Stimulated activated CD4-positive, alpha-beta T cell treated with anti-CD3 and anti-CD28 coated beads, Interleukin-2, amount 100 ng/mL, for 48 hours (primary cell): ENCODE measurements at places on chromosomes 4 and X.

DNA sequence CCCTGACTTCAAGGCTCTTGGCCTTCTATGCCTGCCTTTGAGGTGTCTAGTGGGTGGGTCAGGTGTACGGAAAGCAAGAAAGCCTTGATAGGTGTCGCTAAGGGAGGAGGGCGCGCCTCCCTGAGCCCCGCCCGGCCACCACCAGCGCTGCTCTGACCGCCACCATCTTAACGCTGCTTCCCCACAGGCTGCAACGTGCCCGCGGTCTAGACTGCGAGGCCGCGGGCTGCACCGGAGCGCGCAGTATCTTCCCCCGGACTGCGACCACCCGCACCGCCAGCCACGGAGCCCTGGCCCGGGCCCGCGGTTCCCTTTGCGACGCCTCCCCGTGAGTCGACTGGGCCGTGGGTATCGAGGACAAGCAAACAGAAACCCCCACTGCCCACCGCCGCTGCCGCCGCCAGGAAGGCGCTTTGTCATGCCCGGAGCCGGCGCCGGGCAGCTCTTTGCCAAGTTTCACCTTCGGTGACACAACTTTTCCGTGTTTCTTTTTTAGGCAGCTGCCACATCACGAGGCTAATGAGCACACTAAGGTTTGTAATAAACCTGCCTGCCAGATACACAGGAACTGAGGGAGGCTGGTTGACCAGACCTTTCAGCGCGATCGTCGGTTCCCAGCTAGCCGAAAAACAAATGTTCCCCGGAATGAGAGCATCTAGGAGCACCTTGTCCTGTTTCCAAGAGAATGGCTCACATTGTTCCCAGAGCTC lies 335.8 kb upstream of the F9 start:
- no peak for DNase-seq

DNA sequence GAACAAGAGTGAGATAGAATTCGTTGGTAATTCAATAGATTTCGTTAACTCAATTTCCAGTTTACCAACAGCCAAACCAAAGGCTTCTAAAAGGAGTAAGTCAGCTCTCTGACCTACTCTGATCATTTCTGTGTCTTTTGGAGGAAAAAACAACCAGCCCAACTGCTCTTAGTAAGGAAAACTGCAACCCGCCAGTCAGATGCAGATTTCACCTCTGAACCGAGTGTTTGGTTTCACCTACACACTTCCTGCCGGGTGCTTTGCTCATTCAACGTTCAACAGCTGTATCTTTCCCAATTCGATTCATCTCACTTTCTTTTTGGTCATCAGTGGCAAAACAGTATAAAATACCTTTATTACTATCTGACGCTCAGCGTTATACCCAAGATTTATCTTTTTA lies 24.5 kb downstream of the TMSB4X start:
- DNase-seq, result peak; percentile 43

GRCh38 chrX:86141786-86142185 lies 6.5 kb upstream of the DACH2 start:
- no peak for DNase-seq

GRCh38 chr4:3685081-3685645 lies 81.0 kb upstream of the ADRA2C start:
- DNase-seq, result no peak

DNA sequence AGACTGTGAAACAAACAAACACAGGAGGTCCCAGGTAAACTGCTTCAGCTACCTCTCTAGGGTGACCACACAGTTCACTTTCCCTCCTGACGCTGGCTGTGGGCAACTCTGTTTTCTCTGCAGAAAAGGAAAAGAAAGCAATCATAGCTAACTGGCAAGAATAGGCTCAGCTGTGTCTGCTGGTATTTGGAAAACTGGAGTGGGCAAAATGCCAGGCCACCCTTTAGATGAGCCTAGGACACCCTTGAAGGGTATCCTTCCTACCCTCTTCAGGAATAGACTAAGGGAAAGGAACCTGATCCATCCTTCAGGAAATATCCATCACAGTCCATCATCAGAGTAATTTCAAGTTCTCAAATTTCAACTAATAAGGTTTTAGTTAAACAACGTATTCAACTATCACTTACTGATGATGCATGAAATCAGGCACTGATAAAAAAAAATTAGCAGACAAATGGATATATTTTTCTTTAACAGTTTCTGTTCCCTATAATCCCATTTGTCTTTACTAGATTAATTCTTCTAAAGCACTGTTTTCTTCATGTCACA lies 60.9 kb downstream of the CAMK2D start:
- DNase-seq, result no peak

DNA sequence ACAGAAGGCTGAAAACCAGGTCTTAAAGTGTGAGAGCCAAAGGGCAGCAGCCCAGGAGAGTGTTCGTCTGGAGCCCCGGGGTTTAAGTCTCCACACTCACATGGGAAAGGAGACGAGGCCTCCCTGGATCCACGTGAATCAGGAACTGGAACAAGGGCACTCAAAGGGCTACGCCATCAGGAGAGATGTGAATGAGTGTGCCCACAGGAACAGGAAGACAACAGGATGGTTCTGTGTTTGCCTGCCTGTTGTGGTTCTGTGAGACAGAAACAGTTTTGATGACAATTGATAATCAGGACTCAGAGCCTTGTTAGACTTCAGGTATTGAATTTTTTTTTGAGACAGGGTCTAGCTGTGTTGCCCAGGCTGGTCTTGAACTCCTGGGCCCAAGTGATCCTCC lies 4.9 kb upstream of the CTBP1 start:
- no peak for DNase-seq

DNA sequence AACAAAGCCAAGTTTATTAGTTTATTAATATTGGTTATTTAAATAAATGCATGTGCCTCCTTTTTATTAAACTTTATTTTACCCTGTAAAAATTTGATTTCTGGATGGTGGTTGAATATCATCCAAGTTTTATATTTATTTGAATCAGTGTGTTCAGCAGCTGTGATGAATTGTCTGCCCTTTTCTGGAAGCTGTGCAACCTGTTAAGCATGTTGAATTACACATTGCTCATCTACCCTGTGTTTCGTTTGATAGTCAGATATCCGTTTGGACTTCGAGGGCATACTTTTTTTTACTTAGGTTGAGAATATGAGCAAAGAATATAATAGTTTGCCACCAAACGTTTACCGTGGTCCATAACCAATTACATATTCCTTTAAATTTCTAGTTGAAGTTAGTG lies 95.8 kb upstream of the TENM3 start:
- DNase-seq, result no peak

- no peak for DNase-seq
These were observed 73.8 kb downstream of the CRLF2 start for GRCh38 chrX:1138476-1139184.

GRCh38 chr4:98261405-98262291 lies 464 bp downstream of the RAP1GDS1 start:
- peak; percentile 15 for DNase-seq

GRCh38 chrX:10433296-10433965 lies 187.0 kb downstream of the MID1 start:
- DNase-seq, result no peak

DNA sequence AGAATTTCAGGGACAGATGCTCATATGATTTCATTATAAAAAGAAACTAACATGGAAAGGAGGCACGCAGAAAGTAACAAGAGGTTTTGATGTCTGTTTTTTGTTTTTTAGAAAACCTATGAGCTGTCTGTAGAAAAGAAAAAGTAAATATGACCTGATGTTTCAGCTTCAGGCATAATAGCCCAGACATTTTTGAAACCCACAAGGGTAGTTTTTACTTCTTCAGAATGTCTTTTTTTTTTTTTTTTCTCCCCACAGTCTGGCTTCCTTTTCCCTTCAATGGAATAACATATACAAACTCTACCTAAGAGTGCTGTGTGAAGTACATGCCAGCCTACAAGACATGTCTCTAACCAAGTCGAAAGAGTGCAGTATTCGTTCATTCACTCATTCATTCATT lies 18.3 kb upstream of the STX18 start:
- DNase-seq, result no peak

GRCh38 chr4:102219129-102219528 lies 126.2 kb downstream of the SLC39A8 start:
- DNase-seq, result no peak

- no peak for DNase-seq
These were observed 4.4 kb downstream of the ZFYVE28 start for GRCh38 chr4:2413821-2414610.

- no peak for DNase-seq
These were observed 21.8 kb downstream of the FHL1 start for GRCh38 chrX:136168929-136169735.

GRCh38 chr4:45939056-45939455 lies 184.8 kb downstream of the GABRG1 start:
- no peak for DNase-seq

GRCh38 chr4:106698621-106699195 lies 330.1 kb upstream of the GIMD1 start:
- DNase-seq, result no peak

GRCh38 chr4:7906171-7906701 lies 33.4 kb downstream of the AFAP1 start:
- no peak for DNase-seq

- DNase-seq, result no peak
These were observed 624.3 kb upstream of the EPHA5 start for GRCh38 chr4:66294638-66295037.

- DNase-seq, result no peak
These were observed at the start of gene PLP1 for GRCh38 chrX:103776546-103776945. Gene PLP1 (plus strand): TSS chrX:103776840. CDS start chrX:103776996, 156 bp downstream.

- DNase-seq, result no peak
These were observed 36.7 kb downstream of the AGA start for GRCh38 chr4:177405508-177405907.

GRCh38 chrX:152847281-152847680 lies 16.4 kb downstream of the NSDHL start:
- DNase-seq, result no peak

- DNase-seq, result no peak
These were observed 18.4 kb upstream of the FNIP2 start for GRCh38 chr4:158750379-158750778.

- no peak for DNase-seq
These were observed 208.8 kb downstream of the MAGEB17 start for GRCh38 chrX:16376056-16376455.

- no peak for DNase-seq
These were observed 117.9 kb downstream of the INPP4B start for GRCh38 chr4:142728233-142728632.

DNA sequence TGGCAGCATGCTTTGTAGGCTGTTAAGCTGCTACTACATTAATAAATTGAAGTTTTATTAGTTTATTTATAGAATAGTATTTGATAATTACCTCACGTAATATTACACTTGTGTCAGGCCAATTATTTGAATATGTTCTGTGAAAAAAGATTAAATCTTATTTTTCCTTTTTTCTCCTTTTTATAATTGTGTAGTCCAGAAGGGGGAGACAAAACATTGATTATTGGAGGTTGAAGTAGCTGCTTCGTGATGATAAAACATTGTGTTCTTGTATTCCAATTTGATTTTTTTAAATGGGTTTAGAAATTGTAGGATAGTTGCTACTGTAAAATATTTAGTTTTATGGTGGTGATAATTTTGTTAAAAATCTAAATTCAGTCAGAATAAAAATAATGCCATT lies 85.7 kb downstream of the DIAPH2 start:
- no peak for DNase-seq

DNA sequence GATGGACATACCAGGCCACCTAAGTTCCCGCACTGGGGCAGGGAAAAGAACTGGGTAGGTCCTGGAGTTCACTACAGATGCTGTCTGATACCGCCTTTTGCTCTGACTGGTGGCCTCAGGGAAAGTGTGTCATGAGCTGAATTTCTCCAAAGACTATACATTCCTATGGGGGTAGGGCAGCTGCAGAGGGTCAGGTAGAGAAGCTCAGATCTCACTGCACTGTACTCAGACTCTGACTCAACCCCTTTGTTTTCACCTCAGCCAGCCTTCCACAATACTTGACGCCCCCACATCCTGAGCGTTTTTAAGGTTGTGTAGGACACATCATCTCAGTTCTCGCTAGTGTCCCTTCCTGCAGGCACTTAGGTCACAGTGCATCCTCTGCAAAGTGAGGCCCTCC lies 7.8 kb downstream of the GATB start:
- DNase-seq, result no peak

GRCh38 chr4:89929425-89930159 lies 34.9 kb downstream of the MMRN1 start:
- DNase-seq, result no peak

GRCh38 chr4:128286474-128287058 lies 1.0 kb downstream of the PGRMC2 start:
- peak; percentile 9 for DNase-seq

DNA sequence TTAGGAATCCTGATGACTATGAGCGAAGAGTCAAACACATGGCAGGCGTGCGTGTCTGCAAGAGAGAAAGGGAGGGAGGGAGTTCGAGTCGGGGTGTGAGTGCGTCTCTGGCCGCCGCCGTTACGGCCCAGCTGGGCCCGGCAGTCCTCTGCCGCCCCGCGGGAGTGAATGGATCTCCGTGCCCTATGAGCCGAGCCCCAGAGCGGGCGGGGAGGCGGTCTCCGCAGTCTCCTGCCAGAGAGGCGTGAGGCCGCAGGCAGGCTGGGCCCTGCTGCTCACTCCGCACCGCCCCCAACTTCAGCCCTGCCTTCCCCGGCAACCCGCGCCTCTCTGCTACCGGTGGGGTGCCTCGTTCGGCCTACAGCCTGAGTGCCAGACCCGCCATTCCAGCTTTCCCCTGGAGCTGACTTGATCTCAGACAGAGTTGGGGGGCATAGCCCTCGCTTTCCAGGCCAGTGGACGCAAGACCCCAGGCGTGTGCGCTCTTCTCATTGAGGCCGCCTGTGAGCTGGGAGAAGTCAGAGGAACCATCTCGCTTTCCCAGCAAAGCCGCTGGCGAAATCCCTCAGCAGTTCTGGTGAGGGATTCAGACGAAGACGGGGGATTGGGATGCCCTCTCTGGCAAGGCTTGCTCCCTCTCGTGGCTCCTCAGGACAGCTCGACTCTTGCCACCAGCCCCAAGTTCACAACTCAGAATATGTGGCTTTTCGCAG lies 1.4 kb downstream of the SLC16A2 start:
- peak; percentile 2 for DNase-seq

- DNase-seq, result no peak
These were observed 18.6 kb upstream of the BRWD3 start for GRCh38 chrX:80828232-80828631.

- DNase-seq, result peak; percentile 75
These were observed 1.5 kb downstream of the PIM2 start for GRCh38 chrX:48917139-48918001.

GRCh38 chrX:141279476-141279875 lies 37.2 kb upstream of the SPANXC start:
- no peak for DNase-seq

- DNase-seq, result no peak
These were observed 47.7 kb downstream of the DDX3X start for GRCh38 chrX:41381685-41382084.

DNA sequence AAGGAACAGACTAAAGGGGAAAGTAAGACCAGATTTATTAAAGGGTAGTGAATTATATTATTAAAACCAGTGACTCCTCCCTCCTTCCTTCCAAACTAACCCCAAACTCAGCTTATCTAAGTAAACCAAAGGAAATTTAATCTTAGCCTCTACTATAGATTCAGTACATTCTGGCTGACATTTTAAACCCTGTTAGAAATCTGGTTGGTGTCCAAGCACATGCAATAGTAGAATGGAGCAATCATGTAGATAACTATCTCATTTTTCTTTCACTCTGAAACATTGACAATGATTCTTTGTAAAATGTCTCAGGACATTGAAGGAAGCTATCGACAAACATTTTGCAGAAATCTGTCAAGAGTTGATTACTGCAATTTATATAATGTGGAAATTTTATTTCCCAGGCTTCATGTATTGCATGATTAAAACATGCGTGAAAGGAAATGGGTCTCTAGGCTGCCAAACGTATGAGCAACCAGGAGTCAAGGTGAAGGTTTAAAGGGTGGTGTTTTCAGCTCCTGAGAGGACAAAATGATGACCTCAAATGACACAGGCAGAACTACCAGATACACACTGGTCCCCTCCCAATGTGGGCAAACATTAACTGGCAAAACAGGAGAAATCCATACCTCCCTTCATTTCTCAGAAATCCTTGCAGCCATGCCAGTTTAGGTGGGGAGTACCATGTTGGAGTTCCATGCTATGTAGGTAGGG lies 58.2 kb upstream of the RBM47 start:
- DNase-seq, result no peak
